ENCODE measurements at places on chromosomes 11 and 22.

GRCh38 chr22:28710107-28710506 lies 30.5 kb upstream of the TTC28 start:
- DNase-seq = no peak

DNA sequence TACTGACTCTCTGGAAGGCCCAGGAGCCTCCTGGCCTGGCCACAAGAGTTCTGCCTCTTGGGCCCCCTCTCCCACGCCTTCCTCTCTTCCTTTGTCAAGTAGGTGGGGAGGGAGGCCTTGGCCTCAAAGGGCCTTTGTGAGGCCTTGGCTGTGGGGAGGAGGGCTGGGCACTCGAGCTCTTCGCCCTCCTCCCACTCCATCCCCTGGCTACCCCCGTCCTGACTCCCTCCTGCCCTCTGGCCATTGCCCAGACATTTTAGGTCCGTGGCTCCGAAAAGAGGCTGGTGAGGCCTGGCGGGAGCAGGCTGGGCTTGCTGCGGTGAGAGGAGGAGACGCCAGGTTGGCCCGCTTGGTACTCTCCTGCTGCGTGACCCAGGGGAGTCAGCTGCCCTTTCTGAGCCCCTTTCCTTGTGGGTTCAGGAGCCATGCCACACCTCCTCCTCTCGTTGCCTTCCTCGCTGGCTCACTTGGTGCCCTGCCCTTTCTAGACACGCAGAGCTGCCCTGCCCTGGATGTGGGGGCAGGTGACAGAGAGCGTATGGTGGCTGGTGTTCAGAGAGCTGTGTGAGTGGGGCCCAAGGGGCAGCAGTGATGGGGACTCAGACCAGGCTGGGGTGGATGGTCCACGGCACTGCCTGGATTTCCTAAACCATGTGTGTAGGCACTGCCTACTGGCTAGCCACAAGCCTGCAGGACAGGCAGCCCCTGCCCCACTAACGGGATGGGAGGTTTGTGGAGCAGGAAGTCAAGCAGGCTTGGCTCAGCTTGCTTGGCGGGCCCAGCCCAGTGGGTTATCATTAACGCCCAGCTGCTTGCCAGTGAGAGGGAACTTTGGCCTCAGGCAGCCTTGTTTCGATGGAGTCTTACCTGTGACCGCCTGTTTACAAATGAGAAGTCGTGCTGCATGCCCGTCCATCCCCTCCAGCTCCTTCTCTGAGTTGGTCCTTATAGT lies 15.8 kb upstream of the OMP start:
- no peak for DNase-seq

- no peak for DNase-seq
Observed at GRCh38 chr11:15685306-15685705, 570.6 kb downstream of the INSC start.

DNA sequence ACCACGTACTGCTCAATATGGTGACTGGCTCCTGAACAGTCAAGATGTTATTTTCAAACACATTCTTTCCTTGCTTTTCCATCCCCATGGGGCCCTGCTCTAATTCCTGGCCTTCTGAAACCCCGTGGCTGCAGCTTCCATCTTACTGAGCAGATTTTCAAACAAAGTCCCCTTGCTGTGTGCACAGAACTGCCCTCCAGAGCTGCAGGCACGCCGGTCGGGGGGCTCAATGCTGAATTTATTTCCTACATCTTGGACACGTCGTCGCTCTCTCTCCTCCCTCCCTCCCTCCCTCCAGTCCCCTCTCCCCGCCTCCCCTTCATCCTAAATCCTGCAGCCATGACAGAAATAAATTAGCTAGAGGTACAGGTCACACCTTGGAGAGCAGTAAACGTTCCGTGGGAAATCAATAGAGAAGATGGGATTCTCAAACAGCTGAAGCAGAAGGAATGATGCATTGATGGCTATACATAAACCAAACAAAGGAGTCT lies 243.1 kb upstream of the BLID start:
- DNase-seq = no peak

DNA sequence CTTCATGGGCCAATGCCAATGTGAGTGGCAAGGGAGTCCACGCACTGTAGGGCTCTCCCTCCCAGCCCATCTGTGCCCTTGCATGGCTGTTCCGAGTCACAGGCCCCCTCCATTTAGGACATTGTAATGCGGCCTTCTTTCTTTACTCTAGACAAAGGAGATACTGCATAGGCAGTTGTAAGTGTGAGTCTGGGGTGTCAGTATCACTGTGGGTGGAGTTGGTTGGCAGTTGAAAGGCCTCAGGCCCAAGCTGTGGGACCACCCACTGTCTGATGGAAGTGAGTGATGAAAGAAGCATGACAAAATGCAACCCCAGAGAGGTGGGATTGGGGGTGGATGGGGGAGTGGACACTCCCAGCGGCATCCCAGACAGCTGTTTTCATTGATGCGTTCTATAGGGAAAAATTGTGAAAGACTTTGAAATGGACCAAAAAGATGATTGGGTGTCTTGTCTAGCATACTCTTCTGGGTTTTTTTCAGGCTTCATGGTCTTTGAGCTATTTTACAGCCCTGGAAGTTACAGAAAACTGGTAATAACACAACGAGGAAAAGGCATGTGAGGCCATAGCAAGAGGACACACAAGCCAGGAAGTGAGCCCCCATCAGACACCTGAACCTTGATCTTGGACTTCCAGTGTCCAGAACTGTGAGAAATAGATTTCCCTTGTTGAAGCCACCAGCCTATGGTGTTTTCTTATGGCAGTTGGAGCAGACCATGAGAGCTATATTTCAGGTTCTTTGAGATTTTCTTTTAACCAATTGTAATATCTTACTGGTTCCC lies 114.6 kb downstream of the NECTIN1 start:
- DNase-seq = no peak
